Breast epithelium (tissue), 4 donors: ENCODE measurements at places on chromosomes 5 and 9.

DNA sequence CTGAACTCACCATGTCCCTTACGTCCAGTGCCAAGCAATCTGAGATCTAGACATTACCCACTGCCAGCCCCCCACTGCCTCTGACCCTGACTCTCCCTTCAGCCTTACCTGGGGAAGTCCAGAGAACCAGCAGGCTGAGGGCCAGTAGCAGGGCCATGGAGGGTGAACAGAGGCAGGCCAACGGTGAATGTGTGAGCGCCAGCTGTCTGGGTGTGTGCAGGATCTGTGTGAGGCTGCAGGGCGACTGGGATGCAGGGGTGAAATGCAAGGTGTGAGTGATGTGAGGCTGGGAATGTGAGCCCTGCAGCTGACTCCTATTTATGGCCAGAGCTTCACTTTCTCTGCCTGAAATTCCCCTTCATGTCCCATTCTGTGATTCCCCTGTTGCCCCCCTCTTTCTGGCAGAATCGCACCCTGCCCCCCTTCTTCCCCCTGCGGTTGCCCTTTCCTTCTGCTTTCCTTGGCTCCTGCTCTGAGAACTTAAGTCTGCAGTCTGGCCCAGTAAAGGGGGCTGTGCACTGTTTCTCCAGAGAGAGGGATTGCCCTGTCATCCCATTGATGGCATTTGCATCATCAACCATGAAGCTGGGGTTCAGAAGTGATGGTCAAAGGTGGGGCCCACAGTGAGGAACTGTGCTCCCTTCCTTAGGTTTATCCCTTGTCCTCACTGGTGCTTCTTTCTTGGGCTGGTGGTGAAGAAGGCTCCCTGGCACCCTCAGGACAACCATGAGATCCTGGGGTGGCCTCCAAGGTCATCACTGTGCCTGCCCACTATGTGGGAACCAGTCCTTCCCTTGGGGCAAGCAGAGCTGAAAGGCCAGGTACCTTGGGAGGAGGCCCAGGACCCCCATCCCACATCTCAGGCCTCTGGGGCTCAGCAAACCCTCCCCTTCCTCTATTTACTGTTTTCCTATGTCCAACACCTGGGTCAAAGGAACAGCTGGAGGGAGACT lies at the start of gene CCL19:
TSS of gene CCL19 (minus strand) at position 294 of the 953 bp plus-strand sequence. CDS start at position 157, 137 bp downstream.
- DNase-seq: no peak

- DNase-seq: no peak
Measured at GRCh38 chr5:41794471-41794870, 75.8 kb downstream of the OXCT1 start.

DNA sequence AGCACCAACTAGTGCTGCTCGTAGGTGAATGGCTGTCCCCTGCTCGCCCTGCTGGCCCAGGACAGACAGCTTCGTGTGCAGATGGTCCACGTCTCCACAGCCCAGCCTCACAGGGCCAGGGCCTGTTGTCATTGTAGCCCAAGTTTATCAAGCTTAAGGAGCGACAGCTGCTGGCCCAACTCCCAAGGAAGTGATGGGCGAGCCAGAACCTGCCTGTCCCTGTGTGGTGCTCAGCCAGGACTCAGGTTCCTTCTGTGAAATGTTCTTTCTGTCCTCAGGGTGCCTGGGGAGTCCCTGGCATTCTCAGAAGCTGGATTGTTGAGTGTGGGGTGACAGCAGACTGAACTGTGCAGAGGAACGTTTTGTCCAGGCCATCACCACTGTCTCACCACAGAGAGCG lies 16.4 kb downstream of the TRIP13 start:
- DNase-seq: peak; percentile 50

DNA sequence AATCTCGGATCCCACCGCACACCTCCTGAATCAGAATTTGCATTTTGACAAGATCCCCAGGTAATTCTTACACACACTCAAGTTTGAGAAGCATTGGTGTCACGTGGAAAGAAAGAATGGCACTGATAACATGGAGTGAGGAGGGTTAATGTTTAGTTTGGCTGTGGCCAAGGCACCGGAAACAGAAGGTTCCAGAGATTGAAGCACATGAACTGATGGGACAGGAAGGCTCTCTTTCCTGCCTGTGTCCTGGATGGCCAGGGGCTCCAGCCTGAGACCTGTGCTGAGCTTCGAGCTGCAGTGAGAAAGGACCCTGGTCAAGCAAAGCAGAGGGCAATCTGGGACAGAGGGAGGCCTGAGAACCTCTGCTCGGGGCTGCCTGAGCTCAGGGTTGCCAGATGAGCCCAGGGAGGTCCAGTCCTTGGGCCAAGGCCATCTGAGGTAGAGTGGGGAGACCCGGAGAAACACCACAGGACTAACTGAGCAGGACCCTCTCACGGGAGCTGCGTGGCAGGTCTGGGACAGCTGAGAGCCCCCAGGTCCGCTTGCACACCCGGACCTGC lies 27.3 kb downstream of the AFAP1L1 start:
- DNase-seq: no peak

DNA sequence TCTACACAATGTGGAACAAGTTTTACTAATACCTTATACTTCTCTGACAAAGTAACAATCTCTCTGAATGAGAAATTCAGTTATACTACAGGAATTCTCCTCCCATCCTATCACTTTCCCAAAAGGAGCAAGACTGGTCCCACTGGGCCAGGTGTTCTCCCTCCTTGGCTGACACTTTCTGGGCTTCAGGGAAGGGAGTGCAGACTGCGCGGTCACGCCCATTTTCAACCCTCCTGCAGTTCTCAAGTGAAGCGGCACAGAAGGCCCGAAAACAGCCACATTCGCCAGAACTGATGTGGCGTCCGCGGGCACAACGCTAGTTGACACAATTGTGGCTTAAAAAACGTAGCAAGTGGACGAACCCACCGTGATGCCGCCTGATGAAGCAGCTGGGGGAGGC lies 603 bp downstream of the SAXO1 start:
- no peak for DNase-seq

DNA sequence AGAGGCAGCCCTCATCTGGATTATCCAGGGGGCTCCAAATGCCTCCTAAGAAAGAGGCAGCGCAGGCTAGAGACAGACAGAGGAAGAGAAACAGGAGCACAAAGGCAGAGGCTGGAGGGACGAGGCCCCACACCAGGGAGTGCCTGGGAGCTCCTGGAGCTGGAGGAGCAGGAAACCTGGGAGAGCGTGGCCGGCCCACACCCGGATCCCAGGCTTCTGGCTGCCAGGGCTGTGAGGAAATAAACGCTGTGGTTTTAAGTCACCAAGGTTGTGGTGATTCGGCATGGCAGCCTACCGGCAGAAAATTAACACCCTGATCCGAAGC lies 165.5 kb downstream of the OLFM1 start:
- no peak for DNase-seq

DNA sequence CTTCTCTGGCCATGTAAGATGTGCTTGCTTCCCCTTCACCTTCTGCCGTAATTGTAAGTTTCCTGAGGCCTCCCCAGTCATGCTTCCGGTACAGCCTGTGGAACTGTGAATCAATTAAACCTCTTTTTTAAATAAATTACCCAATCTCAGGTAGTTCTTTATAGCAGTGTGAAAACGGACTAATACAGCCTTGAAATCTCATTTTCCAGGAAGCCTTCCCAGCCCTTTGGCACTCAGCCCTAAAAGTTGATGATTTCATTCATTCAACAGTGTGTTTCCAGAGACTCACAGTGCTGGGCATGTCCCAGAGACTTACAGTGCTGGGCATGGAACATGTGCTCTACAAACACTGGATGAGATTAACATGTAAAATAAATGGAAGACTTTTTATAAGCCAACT lies 135.8 kb downstream of the DCP2 start:
- no peak for DNase-seq

- DNase-seq: no peak
Measured at GRCh38 chr5:31496891-31497290, 35.0 kb downstream of the DROSHA start.

- DNase-seq: no peak
Measured at GRCh38 chr5:54624805-54625568, 107.4 kb downstream of the SNX18 start.

DNA sequence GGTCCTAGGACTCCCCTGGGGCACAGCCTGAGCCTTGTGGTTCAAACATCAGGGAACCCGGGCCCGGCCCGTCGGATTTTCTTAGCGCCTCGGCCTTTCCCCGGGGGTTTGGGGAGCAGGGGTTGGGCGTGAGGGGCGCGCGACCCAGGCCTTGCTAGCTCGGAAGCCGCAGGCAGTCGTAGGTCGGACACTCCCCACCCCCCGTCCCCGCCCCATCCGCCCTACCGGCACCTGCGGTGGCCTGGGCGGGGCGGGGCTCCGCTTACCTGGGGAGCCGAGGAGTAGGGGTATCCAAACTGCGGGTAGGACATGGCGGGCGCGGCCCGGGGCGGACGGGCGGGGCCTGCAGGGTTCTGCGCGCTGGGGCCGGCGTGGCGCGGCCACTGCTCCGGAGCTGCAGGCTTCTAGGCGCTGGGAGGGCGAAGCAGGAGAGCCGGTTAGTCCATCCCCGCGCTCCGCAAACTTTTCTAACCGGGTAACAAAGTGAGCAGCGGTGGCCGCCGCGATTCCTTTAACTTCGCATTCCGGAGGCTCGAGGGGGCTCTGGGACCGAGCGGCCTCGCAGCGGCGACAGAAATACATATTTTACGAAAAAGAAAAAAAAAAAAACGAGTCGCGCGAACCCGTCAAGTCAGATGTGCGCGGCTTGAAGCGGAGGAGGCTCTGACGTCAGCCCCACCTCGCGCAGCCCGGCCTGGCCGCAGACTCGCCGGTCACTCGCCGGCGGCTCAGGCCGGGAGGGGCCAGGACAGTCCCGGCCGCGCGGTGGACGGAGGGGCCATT lies at the start of gene IRX4:
TSS of gene IRX4 (minus strand) at position 589 of the 783 bp plus-strand sequence. CDS start at position 311, 278 bp downstream.
- DNase-seq: no peak

- DNase-seq: no peak
Measured at GRCh38 chr5:176775409-176775808, 35.0 kb upstream of the UNC5A start.

GRCh38 chr5:60972231-60972630 lies 27.2 kb downstream of the NDUFAF2 start:
- no peak for DNase-seq

GRCh38 chr5:99102073-99102697 lies 173.4 kb upstream of the CHD1 start:
- DNase-seq: no peak

DNA sequence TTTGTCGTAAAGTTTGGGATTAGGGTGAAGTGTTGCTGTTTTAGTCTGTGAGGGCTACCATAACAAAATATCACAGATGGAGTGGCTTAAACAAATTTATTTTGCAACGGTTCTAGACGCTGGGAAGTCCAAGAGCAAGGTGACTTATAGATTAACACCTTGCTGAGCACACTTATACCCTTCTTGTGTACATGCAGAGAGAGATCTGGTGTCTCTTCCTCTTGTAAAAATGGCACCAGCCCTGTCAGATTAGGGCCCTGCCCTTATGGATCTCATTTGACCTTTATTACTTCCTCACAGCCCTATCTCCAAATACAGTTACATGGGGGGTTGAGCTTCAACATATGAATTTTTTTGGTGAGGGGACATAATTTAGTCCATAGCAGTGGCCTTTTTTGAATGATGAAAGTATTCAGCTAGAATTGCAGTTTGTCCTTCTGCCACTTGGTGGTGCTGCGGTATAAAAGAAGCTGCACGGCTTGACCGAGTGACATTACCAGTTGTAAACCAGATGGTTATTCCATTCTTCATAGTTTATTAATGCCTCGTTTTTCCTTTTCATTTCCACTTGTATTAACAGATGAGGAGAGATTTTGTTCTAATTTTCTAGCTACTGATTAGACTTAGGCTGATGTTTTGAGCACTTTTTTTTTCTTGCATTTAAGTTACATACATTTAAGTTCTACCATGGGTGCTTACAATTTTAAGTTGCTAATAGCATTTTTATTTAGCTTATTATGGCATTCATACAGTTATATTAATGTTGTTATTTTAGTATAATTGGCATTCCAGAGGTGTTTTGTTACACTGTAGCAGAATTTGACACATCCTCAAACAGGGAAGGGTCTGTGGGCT lies 19.4 kb downstream of the DCP2 start:
- peak; percentile 60 for DNase-seq

- DNase-seq: no peak
Measured at GRCh38 chr9:131982671-131983239, 96.9 kb downstream of the MED27 start.

DNA sequence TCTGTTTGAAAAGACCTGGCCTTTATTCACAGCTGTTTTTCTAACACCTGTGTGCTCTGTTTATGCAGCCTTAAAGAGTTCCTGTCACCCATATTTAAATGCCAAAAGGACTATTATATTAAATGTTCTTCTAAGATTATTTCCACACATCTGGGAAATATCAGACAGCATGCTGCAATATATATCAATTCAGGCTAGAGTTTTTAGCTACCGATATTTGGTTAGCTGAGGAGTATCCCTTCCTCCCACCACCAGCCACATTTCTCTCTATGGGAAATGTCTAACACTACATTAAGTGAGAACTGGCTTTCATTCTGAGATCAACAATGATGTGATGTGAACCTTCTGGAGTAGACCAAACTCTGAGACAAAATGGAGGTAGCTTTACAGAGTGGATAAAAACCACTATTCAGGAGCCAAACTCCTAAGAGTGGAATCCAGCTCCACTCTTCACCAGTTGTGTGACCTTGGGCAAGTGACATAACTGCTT lies 509.2 kb downstream of the ZNF608 start:
- no peak for DNase-seq

DNA sequence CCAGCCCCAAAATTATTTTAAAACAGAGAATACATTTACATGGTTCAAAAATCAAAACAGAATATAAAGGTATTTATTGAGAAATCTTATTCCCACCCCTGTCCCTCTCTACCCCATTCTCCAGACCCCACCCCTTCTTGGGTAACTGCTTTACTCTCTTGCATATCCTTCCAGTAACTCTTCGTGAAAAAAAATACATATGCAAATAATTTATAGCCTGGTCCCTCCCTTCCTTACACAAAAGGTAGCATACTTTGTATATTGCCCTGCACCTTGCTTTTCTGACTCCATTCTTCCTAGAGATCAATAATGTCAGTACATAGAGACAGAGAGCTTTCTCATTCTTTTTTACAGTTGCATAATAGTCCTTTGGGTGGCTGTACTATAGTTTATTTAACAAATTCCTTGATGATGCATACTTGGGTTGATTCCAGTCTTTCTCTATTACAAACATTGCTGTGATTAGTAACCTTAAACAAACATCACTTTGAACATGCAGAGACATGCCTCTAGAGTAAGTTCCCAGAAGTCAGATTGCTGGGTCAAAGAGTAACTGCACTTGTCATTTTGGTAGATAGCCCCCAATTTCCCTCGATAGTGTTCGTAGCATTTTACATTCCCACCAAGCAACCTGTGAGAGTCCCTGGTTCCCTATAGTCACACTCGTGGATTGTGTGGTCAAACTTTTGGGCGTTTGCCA lies 47.9 kb downstream of the STOM start:
- no peak for DNase-seq

DNA sequence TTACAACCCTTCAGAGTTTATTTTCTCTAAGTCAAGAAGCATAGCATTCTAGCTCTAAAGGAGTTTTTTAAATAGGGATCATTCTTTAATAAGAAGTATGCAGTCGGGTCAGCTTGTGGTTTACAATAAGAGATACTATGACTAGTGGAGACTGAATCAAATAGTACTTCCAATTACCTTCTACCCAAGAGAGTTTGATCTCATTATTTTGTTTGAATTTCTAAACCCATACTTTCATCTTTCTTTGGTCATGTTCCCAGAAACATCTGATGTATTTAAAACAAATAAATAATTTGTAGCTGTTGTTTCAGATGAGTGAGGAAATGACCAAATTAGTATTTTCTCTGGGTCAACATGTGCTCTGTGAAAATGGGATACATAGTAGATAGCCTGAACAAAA lies 160.2 kb upstream of the CDH6 start:
- DNase-seq: no peak

GRCh38 chr5:78655746-78656290 lies 7.2 kb upstream of the LHFPL2 start:
- no peak for DNase-seq

GRCh38 chr5:163269624-163270023 lies 167.8 kb upstream of the CCNG1 start:
- DNase-seq: no peak

GRCh38 chr9:7394002-7394774 lies 405.4 kb downstream of the DMAC1 start:
- DNase-seq: no peak
